Panc1 (cell line): ENCODE measurements at places on chromosomes 1 and 21. TPM values are rescaled to one million over a fixed set of nuclear protein-coding genes. Genes with fewer than 3 reads are reported as not detected.

DNA sequence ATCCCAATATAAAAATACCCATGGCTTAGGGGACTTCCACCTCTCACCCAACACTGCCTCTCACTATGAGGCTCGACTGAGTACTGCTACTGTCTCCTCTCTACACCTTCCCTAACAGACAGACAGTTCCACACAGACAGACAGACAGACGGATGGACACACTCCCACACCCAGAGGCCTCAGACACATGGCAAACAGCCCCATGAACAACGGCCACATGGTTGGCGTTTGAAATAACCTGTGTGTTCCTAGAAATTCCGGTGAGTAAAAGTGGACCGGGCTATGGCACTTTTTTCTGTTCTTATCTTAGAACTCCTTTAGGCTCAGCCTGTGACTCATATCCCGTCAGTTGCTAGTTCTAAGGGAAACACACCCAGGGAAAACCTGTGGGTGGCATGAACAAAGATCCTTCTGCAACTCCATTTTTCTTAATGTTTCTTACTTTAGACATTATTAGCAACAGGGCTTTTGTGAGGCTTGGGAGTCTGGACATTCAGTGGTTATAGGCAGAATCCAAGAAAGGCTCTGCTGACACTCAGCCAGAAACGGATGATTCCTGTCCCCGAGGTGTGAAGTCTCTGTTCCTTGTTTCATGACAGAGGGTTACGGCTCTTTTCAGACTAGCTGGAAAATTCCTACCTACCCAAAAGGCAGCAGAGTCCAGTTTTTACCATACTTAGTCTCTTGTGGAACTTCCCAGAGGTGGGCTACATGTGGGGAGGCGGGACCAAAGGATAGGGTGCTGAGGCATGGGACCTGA is 90.5 kb upstream of the TLR5 start:
- DNase-seq: peak; percentile 7
- no peaks in the 10 kb centered on the region for H3K36me3 ChIP-seq
- peaks cover 6% of the 10 kb centered on the region; the same call in 1 of the 2 replicates for H3K4me1 ChIP-seq
- no peaks in the 10 kb centered on the region for H3K27me3 ChIP-seq
- no peak overlapping the region for H3K27ac ChIP-seq

GRCh38 chr1:206674745-206675175 is 9.9 kb upstream of the MAPKAPK2 start:
- H3K4me3 ChIP-seq: no peak overlapping the region
- H3K36me3 ChIP-seq: no peaks in the 10 kb centered on the region
- H3K27ac ChIP-seq: 0 out of 2 replicates have a peak overlapping the region, but pooled peaks have one; percentile 8
- peaks cover 6% of the 10 kb centered on the region for H3K4me1 ChIP-seq
- peak; percentile 62 for DNase-seq
- peaks cover 2% of the 10 kb centered on the region; the same call in 1 of the 2 replicates for H3K27me3 ChIP-seq

DNA sequence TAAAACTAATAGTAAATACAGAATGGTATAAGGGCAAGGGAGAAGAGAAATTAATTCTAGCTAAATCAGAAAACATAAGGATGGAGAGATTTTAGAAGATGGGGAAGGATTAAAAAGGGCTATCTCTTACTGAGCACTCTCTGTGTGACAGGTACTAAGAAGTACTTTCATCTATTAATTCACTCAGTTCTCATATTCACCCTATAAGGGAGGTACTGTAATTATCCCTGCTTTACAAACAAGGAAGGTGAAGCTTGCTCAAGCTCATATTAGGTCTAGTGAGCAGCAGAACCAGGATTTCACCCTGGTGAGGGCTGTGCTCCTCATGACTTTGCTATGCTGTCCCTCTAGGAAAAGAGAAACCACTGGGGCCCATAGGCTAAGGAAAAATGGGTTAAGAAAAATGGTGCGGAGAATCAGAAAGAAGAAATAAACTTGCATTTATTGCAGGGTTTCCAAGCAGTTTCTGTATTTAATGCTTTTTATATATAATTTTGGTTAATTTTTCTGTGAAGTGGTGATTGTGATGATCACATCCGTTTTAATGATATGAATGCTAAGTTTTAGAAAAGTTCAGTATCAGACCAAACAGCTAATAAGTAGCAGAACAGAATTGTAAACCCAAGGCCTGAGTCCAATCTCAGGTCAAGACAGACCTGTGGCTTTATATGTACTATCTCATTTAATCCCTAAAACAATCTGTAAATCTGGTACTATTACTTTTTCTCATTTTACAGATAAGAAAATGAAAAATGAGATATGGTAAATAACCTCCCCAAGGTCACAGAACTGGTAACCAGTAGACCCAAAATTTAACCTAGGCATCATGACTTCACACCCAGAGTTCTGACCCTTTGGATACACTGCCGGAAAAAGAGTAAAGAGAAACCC is 1.7 kb downstream of the PCNX2 start:
- H3K27ac ChIP-seq: no peak overlapping the region
- H3K4me3 ChIP-seq: no peak overlapping the region
- H3K4me1 ChIP-seq: no peaks in the 10 kb centered on the region
- peaks cover 7% of the 10 kb centered on the region; the same call in 1 of the 2 replicates for H3K27me3 ChIP-seq
- no peaks in the 10 kb centered on the region for H3K36me3 ChIP-seq

GRCh38 chr1:215076322-215076721 is 6.2 kb upstream of the KCNK2 start:
- H3K36me3 ChIP-seq: no peaks in the 10 kb centered on the region
- no peaks in the 10 kb centered on the region for H3K4me1 ChIP-seq
- H3K27me3 ChIP-seq: peaks cover 14% of the 10 kb centered on the region
- H3K27ac ChIP-seq: no peak overlapping the region
- DNase-seq: no peak
- no peak overlapping the region for H3K4me3 ChIP-seq

DNA sequence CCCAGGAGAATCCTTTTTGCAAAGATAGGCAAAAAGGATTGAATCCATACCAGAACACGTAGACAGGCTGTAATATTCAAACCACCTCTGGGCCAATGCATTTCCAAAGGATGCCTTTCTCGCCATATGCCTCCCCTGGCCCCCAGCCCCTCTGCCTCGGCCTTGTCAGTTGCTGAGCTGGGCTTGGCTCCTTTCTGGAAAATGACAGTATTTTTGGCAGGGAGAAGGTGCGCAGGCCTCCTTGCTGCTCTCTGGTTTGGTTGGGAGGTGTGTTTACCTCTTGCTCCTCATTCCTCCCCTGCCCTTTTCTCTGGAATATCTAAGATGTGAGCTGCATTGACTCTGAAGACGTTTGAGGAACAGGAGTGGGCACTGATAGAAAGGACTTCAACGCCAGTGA is 26.0 kb upstream of the CNTN2 start:
- H3K27me3 ChIP-seq: peaks cover 5% of the 10 kb centered on the region; the same call in 1 of the 2 replicates
- H3K4me1 ChIP-seq: no peaks in the 10 kb centered on the region
- H3K36me3 ChIP-seq: no peaks in the 10 kb centered on the region
- H3K4me3 ChIP-seq: no peak overlapping the region
- no peak overlapping the region for H3K27ac ChIP-seq
- no peak for DNase-seq

DNA sequence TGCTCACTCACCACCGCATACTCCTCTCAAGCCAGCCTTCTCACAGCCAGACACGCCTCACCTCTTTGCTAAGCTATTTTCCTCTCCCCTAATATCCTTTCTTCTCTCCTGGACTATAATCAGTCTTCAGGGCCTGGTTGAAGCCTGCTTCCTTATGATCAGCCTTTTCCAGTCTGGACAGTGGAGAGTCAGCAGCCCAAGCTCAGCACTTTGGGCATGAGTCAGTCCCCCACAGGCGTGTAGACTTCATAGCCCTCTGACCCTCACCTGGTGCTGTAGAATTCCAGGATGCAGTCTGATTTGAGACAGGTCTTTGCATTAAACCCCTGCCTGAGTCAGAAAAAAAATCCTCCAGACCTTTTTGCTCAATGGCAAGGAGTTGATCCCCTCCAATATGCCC is 2.5 kb downstream of the HPCAL4 start:
- no peak overlapping the region for H3K27ac ChIP-seq
- DNase-seq: no peak
- no peak overlapping the region for H3K4me3 ChIP-seq
- no peaks in the 10 kb centered on the region for H3K36me3 ChIP-seq
- peaks cover 10% of the 10 kb centered on the region for H3K27me3 ChIP-seq

- no peak overlapping the region for H3K27ac ChIP-seq
- no peaks in the 10 kb centered on the region for H3K27me3 ChIP-seq
- no peak overlapping the region for H3K4me3 ChIP-seq
- no peak for DNase-seq
- no peaks in the 10 kb centered on the region for H3K36me3 ChIP-seq
Observed at GRCh38 chr1:107555578-107555977, 409.4 kb downstream of the VAV3 start.

NME7 gene
- 30.3 TPM for total RNA-seq

PGLYRP3 gene
- not detected for total RNA-seq

DNA sequence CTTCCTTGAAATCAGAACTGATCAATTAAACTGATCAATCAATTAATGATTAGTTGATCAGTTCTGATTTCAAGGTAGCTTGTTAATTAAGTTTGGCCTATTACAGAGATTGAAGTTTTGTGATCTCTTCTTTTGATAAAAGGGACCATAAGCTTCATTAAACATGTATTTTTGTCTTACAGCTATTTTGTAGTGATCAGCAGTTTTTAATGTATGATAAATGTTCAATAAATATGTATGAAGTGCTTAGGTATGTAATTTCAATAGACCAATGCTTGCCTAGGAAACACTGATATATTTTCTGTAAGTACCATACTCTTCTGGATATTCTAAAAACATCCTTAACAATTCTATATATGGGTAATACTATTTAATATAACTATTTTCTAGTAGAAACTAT is 569.6 kb downstream of the BRINP3 start:
- H3K36me3 ChIP-seq: no peaks in the 10 kb centered on the region
- H3K4me3 ChIP-seq: no peak overlapping the region
- no peak for DNase-seq
- H3K4me1 ChIP-seq: no peaks in the 10 kb centered on the region

GUCA2A gene
- not detected for total RNA-seq

- H3K27ac ChIP-seq: peak overlapping the region; percentile 48; the same call in 1 of the 2 replicates
- no peak for DNase-seq
- peaks cover 5% of the 10 kb centered on the region; the same call in 1 of the 2 replicates for H3K4me1 ChIP-seq
- no peaks in the 10 kb centered on the region for H3K27me3 ChIP-seq
- no peaks in the 10 kb centered on the region for H3K36me3 ChIP-seq
Observed at GRCh38 chr21:36135391-36136102, 668 bp downstream of the CBR3 start.

DNA sequence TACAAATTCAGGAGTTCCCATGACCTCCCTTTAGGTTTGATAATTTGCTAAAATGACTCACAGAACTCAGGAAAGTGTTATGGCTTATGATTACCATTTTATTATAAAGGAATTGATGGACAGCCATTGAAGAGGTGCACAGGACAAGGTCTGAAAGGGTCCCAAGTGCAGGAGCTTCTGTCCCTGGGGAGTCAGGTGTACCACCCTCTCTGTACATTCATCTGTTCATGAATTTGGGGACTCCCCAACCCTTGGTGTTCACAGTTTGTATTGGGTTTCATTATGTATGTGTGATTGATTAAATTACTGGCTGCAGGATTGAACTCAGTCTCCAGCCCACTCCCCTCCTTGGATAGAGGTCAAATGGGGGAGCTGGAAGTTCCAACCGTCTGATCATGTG is 10.8 kb upstream of the IL10RB start:
- no peaks in the 10 kb centered on the region for H3K27me3 ChIP-seq
- DNase-seq: no peak
- no peaks in the 10 kb centered on the region for H3K4me1 ChIP-seq
- H3K4me3 ChIP-seq: no peak overlapping the region
- H3K27ac ChIP-seq: no peak overlapping the region

DNA sequence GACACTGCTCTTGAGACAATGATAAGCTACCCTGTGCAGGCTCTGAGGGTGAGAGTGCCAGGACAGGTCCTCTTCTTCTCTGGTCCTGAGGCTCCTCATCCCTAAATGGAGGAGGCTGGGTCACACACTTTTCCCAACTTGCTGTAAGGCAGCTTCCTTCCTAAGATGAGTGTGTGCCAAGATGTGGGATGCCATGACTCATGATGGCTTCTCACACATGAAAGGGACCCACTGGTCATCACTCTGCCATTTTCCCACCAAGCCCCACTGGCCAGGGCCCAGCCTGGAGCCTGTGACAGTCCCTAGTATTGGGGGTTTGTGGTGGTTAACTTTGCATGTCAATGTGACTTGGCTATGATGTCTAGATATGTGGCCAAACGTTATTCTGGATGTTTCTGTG is 54.4 kb downstream of the CNIH3 start:
- no peak for DNase-seq
- H3K36me3 ChIP-seq: no peaks in the 10 kb centered on the region
- peaks cover 2% of the 10 kb centered on the region for H3K27me3 ChIP-seq
- no peak overlapping the region for H3K4me3 ChIP-seq
- H3K27ac ChIP-seq: no peak overlapping the region

DNA sequence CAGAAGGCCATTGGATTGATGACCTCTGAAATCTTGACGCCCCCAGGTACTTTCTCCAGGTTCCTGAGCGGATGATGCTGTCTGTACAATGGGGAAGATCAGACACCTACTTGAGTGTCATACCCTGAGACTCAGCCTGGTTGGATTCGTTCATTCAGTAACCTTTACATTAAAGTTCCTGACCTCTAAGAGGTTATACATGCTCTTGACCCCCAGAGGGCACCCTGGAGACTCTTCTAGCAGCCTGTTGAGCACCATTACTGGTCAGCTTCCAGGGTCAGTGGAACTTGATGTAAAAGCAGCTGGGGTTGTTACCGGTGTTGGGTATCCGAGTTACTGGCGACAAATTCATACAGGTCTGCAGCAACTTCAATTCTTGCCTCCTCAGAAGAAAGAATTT is 114.3 kb upstream of the ZNF678 start:
- no peak overlapping the region for H3K27ac ChIP-seq
- peaks cover 2% of the 10 kb centered on the region for H3K27me3 ChIP-seq
- no peak for DNase-seq
- H3K36me3 ChIP-seq: no peaks in the 10 kb centered on the region
- no peak overlapping the region for H3K4me3 ChIP-seq
- no peaks in the 10 kb centered on the region for H3K4me1 ChIP-seq

TLR5 gene
- 0.21 TPM for total RNA-seq

- no peaks in the 10 kb centered on the region for H3K4me1 ChIP-seq
- no peak overlapping the region for H3K4me3 ChIP-seq
- peaks cover 3% of the 10 kb centered on the region; the same call in 1 of the 2 replicates for H3K27me3 ChIP-seq
- DNase-seq: no peak
- no peaks in the 10 kb centered on the region for H3K36me3 ChIP-seq
- no peak overlapping the region for H3K27ac ChIP-seq
Observed at GRCh38 chr1:203289281-203289981, 15.9 kb upstream of the BTG2 start.

FCRL4 gene
- total RNA-seq: not detected

GRCh38 chr1:235022341-235022980 is 106.2 kb downstream of the TOMM20 start:
- peaks cover 31% of the 10 kb centered on the region for H3K4me1 ChIP-seq
- DNase-seq: no peak
- H3K4me3 ChIP-seq: no peak overlapping the region
- no peaks in the 10 kb centered on the region for H3K36me3 ChIP-seq
